Esophagus mucosa (tissue), 1 donor: ENCODE measurements at places on chromosomes 13 and 19.

- ATAC-seq = no peak
These were observed 73.2 kb upstream of the MCF2L start for GRCh38 chr13:112895521-112896465.

DNA sequence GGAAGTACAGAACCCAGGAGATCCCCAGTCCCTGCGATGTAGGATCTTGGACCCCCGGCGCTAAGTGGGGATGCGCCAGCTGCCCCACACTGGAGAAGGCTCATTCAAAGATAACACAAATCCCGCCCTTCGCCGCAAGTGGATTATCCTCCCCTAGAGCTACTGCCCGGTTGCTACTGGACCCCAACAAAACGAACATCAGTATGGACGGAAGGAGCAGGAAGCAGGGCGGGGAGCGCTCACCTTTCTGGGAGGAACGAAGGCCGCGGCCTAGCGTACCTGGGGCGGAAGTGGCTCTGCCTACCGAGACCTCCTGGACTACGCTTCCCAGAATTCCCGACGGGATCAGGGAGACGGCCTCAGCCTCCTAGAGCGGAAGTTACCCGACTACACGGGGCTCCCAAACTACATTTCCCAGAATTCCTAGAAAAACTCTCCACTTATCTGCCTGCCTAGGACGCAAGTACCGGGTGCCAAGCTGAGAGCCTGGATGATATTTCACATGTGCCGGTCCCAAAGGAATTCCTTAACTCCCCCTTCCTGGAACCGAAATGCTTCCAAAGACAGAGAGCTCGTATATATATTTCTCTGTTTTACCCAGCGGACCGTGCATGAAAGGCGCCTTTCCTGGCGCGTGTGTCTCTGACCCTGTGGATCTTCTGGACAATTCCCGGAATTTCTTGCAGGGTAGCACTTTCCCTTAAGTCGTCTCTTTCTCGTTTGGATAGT, at the start of gene ZNF112:
Gene ZNF112 (minus strand): TSS at position 298 of the 729 bp plus-strand sequence. CDS start 16,141 bp downstream, outside the sequence.
- ATAC-seq = peak; percentile 100

DNA sequence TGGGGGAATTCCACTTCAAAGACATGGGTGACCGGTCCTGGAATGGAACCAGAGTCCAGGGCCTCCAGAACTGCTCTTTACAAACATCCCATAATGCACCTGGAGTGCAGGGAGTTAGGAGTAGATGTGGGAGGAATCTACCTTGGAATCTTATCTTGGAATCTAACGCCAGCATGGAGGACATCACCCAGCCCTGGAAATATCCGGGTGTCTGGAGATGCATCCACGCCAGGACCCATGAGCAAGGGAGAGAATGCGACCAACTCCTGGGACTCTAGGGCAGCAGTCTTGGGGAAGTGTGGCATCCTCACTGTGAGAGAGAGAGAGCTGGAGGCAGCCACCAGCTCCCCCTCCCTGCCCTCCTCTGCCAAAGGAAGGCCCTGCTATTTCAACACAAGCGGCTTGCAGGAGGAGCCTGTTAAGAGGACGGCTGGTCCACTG, 211.8 kb downstream of the UQCRFS1 start:
- ATAC-seq = no peak

- no peak for ATAC-seq
These were observed 27.5 kb upstream of the KL start for GRCh38 chr13:32988608-32989289.
